ENCODE measurements at places on chromosomes 1 and 21.

- peak; percentile 25 for DNase-seq
Observed at GRCh38 chr1:9149837-9150581, 21.1 kb upstream of the GPR157 start.

DNA sequence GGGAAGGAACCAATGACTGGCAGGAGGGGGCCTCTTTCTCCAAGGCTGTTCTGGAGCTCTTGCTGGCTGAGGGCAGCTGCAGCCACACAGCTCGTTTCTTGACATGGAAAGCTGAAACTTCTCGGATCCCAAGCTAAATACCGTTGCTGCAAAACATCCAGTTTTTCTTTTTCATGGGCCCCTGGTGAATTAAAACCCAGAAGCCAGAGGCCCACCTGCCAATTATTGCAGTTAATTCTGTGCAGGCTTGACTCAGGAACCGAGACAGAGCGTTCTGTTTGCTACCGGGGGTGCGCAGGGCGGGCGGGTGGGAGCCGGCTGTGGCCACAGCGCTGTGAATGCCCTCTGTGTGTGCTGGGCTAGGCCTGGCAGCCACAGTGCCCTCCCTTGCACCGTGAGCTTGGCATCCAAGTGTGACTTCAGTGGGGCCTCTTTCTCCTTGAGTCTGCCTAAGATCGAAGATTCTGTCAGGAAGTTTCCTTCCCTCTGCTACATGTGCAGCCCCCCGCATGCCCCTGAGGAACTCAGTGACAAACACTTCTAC, 19.9 kb upstream of the KCNE2 start:
- no peak for DNase-seq

GRCh38 chr1:68590473-68590872, 93.6 kb upstream of the DEPDC1 start:
- no peak for DNase-seq

DNA sequence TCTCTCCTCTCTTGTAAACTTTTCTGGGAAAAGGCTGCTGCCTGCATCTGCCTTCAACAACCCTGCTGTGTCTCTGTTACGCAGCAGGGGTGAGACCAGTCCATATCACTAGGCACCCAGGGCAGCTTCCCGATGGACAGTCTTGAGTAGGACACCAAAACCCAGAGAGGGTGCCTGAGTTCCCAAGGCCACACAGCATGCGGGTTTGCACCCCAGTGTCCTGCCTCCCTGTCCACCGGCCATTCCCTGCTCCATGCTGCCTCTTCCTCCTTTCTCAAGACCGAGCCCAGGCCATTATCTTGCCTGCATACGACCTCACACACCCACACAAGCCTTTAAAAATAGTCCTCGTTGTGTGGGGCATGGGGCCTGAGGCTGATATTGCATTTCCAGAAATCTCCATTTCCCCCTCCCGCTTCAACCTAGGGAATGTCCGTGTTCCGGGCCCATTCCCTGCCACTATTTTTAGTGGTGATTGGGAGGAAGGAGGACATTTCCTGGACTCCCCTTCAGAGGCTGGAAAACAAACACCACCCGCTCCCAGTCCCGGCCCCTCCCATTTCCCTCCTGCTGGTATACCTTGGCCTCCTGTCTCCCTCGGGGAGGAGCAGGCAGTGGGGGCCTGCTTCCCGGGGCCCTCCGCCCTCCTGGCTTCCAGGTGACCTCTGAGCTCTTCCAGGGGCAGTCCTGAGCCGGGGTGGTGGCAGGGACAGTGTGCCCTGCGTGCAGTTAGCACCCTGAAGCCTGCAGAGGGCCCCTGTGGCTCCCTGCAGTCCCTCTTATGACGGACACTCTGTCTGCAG, 132.4 kb upstream of the TMEM51 start:
- DNase-seq, result peak; percentile 67

GRCh38 chr21:33069994-33070743, at the start of gene OLIG1:
Gene OLIG1 (plus strand): TSS chr21:33070141. CDS start chr21:33070247, 106 bp downstream.
- DNase-seq, result peak; percentile 98

- no peak for DNase-seq
Observed at GRCh38 chr1:85448358-85448757, 16.6 kb downstream of the DDAH1 start.

GRCh38 chr1:24903011-24903461, 27.0 kb downstream of the RUNX3 start:
- peak; percentile 39 for DNase-seq

- peak; percentile 23 for DNase-seq
Observed at GRCh38 chr1:112805155-112805853, 90.2 kb upstream of the PPM1J start.

- no peak for DNase-seq
Observed at GRCh38 chr1:208019257-208019656, 108.3 kb upstream of the CD34 start.

GRCh38 chr1:156025876-156026275, 5.1 kb upstream of the SSR2 start:
- peak; percentile 90 for DNase-seq

DNA sequence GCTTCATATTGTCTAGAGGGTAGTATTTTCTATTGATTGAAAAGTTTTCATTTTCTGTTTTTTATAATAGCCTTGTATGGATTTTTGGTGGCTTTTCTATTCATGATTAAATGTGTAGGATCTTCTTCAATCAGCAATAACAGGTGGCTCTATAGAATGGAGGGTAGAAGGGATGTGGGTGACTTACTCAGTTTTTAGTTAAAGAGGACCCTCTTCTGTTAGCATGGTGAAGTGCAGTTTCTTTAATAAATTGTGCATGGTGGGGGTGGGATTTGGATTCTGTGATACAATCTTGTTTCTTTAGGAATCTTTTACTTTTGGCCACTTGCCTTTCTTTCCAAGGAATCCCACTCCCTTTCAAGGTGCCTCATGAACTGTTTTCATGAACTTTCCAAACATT, 64.7 kb downstream of the SLC35A3 start:
- peak; percentile 53 for DNase-seq

DNA sequence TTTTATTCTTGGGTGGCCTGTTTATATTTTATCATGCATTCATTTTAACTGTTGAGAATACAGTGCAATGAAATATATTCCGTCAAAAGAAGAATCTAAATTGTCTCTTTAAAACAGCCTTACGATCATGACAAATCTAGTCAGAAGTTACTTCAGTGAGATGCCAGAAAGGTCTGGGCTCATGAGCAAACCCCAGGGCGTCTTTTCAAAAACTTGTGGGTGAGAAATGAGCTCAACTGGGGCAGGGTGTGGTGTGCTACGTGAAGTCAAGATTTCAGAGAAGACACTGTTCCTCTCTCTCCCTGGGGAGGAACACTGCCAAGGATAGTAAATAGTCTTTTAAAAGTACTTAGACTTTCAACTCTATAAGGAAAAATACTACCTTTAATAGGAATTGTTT, 13.4 kb upstream of the UAP1 start:
- no peak for DNase-seq

- no peak for DNase-seq
Observed at GRCh38 chr1:7463526-7463925, 307.6 kb upstream of the VAMP3 start.

GRCh38 chr1:180229483-180230415, at the start of gene LHX4:
Gene LHX4 (plus strand): TSS chr1:180230264. CDS start chr1:180230530, 266 bp downstream.
- peak; percentile 98 for DNase-seq

GRCh38 chr1:159828581-159829272, 2.1 kb downstream of the SLAMF8 start:
- DNase-seq, result no peak

Measured in H7 (cell line).